Breast epithelium (tissue), 4 donors: ENCODE measurements at places on chromosomes 16 and 17.
A peak's percentile ranks its signal among the peaks of the same experiment; 100 is the strongest.

DNA sequence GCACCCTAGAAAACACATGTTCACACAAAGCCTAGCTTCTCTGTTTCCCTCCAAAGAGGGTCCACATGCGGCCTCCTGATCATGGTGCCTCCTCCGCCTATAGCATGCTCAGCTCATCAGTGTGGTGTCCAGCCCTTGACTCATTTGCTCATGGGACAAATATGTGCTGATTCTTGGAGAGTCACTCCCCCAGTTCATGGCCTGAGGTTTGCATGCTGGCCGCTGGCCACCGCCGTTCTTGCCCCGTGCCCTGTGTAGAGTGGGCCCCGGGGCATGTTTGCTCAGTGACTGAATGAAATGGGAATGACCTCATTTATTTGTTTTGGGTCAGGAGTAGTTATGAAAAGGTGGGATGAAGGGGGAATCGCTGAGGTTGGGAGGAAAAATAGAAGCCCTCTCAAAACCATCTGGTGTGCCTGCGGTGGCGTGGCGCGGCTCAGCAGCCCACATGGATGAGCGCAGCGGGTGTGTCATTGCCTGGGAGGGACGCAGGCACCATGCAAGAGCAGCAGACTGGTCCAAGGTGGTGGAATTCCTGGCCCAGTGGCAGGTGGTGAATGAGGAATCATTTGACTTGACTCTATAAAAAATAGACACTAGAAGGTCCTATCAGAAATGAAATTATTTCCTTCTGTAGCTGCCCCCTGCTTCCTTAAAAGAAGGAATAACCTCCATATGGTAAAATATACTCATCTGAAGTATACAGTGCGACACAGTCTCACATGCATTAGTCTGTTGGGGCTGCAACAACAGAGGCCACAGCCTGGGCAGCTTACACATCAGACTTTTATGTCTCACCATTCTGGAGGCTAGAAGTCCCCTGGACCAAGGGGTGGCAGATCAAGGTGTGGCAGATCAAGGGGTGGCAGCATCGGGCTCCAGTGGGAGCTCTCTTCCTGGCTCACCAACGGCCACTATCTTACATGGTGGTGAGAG lies 31.7 kb downstream of the CRISPLD2 start:
- no peak overlapping the region for H3K4me3 ChIP-seq
- DNase-seq: peak; percentile 87
- H3K36me3 ChIP-seq: no peaks in the 10 kb centered on the region
- no peaks in the 10 kb centered on the region for H3K4me1 ChIP-seq

- H3K36me3 ChIP-seq: no peaks in the 10 kb centered on the region
- peak overlapping the region; percentile 54 for H3K4me3 ChIP-seq
- no peaks in the 10 kb centered on the region for H3K4me1 ChIP-seq
These were observed 863 bp downstream of the LIMD2 start for GRCh38 chr17:63698886-63699637.

DNA sequence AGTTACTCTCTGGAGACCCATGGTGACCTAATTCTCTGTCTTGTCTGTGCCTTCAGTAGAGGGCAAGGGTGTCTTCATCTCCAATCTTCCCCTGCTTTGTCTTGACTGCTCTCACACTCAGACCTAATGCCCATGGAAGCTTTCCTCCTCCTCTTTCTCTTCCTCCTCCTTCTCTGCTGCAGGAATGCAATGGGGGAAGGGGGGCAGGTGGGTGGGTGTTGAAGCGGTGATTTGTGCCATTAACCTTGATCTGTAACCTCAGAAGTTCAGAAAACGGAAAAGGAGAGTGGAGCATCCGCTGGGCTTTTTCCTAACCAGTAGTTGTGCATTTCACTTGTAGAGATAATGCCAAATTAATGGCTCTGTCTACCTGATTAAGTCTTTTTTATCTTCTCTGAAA lies 172.3 kb upstream of the CDH11 start:
- no peak for DNase-seq
- H3K4me3 ChIP-seq: no peak overlapping the region
- H3K36me3 ChIP-seq: no peaks in the 10 kb centered on the region
- no peaks in the 10 kb centered on the region for H3K27me3 ChIP-seq

DNA sequence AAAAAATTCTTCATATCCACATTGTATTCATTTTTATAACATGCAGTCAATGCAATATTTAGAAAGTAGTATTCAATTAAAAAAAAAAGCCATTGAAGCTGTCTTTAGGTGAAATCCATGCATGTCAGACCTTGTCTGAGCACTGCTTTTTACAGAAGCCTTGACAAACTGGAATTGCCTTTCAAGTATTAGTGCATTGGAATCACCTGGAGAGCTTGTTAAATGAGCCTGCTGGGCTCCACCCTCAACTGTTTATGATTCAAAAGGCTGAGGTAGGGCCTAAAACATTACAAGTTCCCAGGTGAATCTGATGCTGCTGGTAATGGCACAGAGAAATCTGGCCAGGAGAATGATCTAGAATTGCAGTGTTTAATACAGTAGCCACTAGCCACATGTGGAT lies 85.8 kb downstream of the HIC1 start:
- no peaks in the 10 kb centered on the region for H3K27me3 ChIP-seq
- H3K27ac ChIP-seq: no peak overlapping the region
- no peak for DNase-seq
- H3K4me3 ChIP-seq: no peak overlapping the region
- H3K36me3 ChIP-seq: no peaks in the 10 kb centered on the region
- no peaks in the 10 kb centered on the region for H3K4me1 ChIP-seq

- peak overlapping the region; percentile 95 for H3K4me3 ChIP-seq
- peak overlapping the region; percentile 99 for H3K27ac ChIP-seq
- DNase-seq: no peak
- H3K27me3 ChIP-seq: no peaks in the 10 kb centered on the region
These were observed 1.4 kb downstream of the PLCD3 start for GRCh38 chr17:45130681-45131615.

GRCh38 chr16:46583036-46583435 lies 38.1 kb downstream of the SHCBP1 start:
- H3K4me3 ChIP-seq: no peak overlapping the region
- DNase-seq: no peak
- H3K27ac ChIP-seq: no peak overlapping the region

DNA sequence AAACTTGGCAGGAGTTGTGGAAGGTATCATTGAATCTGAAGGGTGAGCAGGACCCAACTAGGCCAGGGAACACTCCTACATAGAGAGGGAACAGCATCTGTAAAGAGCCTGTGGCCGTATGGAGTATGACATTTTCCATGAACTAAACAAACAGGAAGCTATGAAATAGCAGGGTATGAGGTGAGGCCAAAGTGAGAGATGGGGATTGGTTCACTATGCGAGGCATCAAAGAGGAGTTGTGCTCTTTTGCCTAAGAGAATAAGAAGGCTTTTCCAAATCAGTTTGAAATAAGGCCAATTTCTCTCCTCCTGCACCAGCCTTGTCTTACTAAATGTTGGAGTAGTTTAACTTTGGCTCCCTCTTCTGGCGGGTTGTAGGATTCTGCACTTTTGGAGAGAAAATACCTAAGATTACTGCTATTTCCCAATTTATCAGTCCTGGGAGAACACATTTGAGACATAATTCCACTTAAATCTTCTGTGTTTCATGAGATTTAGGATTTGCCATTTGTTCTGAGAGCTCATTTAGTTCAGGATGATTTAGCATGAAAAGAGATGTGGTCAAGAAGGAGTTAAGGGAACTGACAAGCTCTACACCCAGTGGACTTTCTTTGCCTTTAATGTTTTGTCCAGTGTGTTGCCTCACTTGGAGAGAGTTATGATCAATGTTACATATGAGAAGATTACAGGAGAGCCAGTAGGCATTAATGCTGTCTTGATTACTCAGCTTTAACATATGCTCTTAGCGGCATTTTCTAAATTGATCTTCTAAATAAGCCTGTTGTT lies 55.4 kb downstream of the TNRC6C start:
- H3K36me3 ChIP-seq: no peaks in the 10 kb centered on the region
- H3K27me3 ChIP-seq: no peaks in the 10 kb centered on the region
- peak; percentile 54 for DNase-seq
- H3K27ac ChIP-seq: no peak overlapping the region
- H3K4me1 ChIP-seq: no peaks in the 10 kb centered on the region
